ENCODE measurements at places on chromosomes 6 and 20.

DNA sequence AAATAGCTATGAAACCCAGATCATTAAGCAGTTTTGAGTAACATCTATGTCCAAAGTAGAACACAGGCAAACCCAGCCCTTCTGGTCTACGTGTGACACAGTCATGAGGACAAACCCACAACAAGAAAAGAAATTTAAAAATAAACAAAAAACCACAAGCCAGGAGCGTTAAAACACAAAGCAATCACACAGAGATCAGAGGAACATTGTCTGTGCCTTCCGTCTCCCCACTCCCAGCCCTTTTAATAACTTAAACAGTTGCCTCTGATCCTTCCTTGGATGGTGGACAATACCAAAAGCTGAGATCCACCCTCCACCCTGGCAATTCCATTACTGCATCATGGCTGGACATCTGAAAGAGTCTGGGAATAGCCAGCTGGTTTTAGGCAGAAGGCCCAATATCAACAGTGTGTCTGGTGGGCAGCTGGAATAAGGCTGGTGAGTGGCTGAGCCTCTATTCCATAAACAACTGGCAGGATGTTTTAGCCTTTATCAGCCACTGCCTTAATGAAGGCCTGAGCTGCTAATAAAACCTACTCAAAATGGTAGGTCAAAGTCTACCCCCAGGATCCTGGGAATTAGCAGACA is 15.7 kb upstream of the LAMA4 start:
- DNase-seq: no peak

- DNase-seq: no peak
Measured at GRCh38 chr20:388034-388994, 7.8 kb downstream of the TRIB3 start.

DNA sequence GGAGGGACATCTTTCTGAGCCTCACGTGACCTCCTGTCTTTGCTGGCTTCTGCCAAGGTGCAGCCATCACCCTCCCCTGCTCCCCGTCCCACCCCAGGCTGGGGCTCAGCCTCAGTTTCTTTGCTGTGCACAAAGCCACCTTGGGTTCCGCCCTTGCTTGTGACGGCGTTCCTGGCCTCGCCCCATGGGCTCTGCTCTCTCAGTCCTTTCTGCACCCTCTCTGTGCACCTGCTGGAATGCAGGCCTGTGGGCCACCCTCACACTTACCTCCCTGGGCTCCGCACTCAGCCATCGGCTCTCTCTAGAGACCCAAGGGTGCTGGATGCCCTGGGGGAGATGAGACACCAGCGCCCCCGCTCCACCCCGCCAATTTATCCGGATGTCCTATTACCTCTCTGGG is 28.3 kb downstream of the BANF2 start:
- no peak for DNase-seq

GRCh38 chr20:47850146-47850545 is 64.9 kb upstream of the SULF2 start:
- DNase-seq: no peak

DNA sequence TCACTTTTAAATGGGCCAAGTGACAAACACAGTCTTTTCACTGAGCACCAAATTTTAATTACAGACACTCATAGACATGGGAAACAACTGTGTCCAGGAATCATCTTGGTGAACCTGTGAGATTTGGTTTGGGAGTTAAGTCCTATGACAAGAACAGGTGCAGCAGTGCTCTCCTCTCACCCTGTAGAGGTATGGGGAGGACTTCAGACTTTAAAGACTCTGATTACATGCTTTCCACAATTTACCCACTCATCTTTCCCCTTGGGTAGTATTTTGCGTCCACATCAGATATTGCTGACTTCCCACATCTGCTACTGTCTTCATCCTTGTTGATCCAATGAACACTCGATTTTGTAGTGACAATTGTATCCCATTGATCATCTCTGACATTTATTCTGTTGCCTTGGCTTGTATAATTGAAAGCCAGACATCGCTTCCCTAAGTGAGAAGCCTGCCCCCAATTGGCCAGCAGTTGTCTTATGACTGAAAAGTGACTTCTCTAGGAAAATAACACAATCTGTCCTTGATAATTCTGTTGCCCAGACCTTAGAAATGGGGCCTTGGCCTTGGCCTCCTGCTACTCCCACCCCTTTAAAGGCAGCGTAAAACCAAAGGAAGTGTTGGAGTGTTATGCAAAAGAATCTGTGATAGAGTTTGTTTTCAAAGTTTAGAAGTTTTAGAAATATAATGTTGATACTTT is 40.0 kb downstream of the TXLNB start:
- DNase-seq: no peak
